ENCODE measurements at places on chromosomes 1 and 21.
A peak's percentile ranks its signal among the peaks of the same experiment; 100 is the strongest.

GRCh38 chr1:153987621-153988020, 1.5 kb upstream of the RAB13 start:
- DNase-seq = no peak

DNA sequence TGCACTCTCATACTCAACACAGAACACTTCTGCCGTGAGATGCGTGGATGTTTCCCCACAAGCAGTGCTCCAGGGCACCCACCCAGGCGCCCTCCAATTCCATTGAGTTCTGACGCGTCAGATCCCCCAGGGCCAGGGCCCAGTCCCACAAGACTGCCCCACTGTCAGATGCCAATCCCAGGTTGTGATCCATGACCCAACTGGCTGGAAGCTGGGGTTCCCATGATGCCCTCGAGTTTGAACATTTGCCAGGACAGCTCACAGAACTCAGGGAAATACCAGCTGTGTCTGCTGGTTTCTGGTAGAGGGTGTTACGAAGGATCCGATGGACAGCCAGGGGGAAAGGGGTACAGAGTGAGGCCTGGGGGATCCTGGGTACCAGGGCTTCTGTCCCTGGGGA, 58.4 kb downstream of the AGPAT3 start:
- DNase-seq = no peak

DNA sequence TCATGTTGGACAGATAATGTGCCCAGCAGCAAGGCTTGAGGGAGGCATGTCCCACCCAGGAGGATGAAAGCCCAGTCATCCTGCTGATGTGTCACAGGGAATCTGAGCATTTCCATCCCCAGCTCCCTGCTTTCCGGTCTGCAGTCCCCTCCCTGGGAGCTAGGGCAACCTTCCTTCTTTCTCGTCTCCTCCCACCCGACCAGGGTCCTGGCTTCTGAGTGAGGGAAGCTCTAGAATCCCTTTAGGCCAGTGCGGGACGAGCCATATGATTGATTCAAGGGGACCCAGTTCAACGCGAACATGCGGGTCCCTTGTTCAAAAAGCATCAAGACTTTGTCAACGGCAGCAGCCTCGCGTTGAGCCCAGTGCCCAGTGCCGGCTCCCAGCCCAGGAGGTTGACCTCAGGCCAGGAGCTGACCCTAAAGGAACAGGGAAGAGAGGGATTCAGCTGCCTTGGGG, 96.7 kb upstream of the TMPRSS2 start:
- DNase-seq = no peak

DNA sequence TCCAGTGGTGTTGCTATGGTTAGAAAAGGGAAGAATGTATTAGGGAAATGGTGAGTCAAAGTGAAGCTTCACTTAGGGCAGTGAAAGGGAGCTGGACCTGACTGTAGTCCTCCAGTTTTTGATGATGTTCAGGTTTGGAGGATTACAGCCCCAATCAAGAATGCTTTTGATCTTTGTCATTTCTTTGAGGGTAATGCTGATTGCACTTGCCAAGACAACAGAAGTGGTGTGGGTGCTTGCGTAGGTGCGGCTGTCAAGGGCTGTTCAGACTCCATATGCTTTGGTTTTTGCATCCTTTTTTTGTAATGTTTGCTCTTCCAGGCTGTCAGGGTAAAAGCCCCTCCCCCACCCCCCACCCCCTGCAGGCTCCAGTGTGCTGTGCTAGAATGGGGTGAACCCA, 38.9 kb downstream of the HHAT start:
- no peak for DNase-seq

GRCh38 chr1:237769916-237770315, 120.8 kb downstream of the ZP4 start:
- DNase-seq = no peak

DNA sequence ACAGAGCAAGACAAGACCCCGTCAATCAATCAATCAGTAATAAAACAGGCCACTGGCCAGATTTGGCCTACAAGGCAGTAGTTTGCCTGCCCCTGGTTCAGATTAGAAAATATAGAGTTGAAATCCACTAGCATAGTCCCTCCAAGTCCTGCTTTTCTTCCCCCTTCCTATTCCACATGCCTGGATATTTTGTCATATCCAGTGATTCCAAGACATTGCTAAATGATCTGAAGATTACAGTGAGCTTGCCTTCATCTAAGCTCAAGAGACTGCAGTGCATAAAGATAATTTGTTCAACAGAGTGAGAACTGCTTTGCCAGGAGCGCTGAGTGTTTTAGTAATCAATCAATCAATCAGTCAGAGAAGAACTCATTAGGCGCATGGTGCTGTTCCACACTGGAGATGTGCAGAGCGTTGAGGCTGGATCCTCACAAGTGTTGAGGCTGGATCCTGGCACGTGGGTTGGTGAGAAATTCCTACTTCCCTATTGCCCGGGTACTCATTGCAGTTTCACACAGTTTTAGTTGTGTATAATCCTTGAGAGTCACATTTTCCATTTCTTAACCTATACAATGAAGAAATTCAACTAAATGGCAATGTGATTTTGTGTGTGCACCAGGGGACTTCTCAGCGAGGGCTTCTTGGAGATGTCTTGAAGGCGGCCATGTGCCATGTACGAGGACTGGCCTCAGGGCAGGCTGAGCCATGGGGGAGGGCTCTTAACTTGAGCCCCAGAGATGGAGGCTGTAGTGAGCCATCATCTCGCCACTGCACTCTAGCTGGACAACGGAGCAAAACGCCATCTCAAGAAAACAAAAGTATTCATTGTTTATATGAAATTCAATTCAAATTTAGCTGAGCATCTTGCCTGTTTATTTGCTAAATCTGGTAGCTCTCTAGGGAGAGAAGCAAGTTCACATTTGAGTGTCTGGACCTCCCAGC, 76.3 kb downstream of the TOMM20 start:
- no peak for DNase-seq

DNA sequence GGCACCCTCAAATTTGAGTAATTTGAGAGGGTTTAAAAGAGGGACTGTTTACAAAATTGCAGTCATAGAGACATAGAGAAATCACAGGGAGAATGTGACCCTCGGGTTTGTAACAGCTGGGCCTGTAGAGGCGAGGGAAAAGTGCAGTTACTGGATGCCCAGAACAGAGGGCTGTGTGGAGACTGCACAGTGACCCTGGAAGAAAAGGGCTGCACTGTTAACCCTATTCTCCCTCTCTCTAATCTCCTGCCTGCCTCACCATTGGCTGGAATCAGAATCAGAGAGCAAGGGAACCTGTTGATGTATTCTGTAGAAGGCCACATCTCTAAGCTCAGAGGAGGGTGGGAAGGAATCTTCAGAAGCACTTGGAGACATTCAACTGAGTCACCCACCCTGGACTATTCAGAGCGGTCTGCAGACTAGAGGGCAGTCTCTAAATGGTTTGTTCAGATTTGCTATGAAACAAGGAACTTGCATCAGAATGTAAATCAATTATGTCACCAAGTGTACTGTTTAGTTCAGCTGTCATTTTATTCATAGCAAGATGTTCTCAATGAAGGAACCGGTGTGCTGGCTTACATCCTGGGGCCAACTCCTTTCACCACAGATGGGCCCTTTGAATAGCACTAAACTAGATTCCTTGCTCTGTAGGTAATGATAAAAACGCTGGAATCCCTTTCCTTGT, 132.2 kb upstream of the HOOK1 start:
- no peak for DNase-seq

DNA sequence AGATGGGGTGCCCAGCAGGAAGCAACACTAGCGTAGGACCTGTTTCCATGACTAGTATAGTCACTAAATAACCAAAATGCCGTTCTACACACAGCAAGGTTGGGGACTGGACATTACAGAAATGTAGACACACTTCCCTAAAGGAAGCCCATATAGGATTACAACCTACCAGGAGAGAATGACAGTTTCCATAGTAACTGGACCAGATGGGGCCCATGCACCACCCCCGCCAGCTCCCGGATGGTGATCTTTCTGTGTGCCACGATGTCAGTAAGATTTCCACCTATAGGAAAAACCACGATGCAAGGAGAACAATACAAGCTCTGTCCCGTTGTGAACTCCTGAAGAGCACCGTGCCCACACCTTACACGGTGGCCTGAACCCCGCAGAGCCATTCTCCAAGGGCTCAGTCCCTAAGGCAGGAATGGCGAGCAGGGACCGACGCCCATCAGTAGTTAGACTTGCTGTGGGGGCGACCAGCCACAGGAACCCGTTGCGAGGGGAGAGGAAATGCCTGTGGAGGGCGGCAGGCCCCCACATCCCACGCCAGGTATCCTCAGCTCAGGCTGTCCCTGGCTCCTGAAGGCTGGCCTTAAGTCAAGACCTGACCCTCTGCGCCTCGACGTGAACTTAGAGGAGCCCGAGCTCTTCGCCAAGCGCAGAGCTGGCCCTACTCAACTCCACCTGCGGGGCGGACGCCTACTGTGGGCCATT, 13.6 kb upstream of the CEP85 start:
- no peak for DNase-seq

GRCh38 chr1:10888291-10888690, 91.8 kb upstream of the CASZ1 start:
- no peak for DNase-seq

GRCh38 chr1:198497326-198498102, 43.0 kb downstream of the ATP6V1G3 start:
- DNase-seq = no peak

- no peak for DNase-seq
Measured at GRCh38 chr21:29316029-29316742, 17.5 kb downstream of the BACH1 start.

DNA sequence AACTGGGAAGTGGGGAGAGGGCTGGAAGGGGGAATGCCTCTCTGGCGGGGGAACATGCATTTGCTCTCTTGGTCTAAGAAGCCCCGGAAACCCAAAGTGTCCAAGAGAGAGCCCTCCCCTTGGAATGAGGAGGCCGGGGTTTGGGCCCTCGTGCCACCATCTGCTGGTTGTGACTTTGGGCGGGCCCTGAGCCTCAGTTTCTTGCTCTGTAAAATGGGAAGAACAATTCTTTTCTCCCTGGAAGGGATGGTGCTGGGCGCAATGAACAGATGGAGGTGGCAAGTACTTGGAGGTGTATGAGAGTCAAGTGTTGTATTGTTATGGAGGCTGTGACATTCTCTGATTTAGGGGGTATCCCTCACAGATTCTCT, 69.9 kb upstream of the TARDBP start:
- DNase-seq = no peak

GRCh38 chr1:43453442-43454269, at the start of gene HYI:
HYI (minus strand) TSS chr1:43453931; CDS start chr1:43453793, 138 bp downstream.
- DNase-seq = peak; percentile 37

GRCh38 chr1:30291526-30291925, 431.9 kb downstream of the MATN1 start:
- DNase-seq = no peak

DNA sequence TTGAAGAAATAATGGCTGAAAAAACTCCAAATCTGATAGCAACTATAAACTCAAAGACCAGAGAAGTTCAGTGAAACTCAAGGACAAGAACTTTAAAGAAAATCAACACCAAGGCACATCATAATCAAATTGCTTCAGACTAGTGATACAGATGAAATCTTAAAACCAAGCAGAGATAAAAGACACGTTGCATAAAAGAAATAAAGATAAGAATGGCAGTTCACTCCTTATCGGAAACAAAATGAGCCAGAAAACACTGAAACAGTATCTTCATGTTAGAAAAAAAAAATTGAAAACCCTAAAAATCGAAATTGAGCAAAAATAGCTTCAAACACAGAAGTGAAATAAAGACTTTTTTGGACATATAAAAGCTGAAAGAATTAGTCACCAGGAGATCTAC, 4.6 kb upstream of the RAB4A start:
- no peak for DNase-seq

DNA sequence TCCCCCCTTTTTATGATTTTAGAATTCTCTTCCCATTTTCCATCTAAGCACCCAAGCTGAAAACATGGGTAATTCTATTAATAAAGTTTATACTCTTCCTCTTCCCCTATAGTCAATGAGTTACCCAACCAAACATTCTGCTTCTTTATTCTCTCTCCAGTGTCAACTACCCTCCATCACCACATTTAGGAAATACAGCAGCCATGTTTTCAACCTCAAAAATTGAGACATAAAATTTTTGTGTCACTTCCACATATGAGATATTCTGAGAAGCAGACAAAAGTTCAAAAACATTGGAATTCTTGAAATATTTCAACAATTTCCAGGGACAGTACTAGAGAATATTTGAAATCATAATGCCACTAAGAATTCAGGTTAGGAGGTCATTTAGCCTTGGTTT, 64.8 kb upstream of the ATP1A1 start:
- no peak for DNase-seq

GRCh38 chr1:84859866-84860265, 33.1 kb downstream of the LPAR3 start:
- no peak for DNase-seq

DNA sequence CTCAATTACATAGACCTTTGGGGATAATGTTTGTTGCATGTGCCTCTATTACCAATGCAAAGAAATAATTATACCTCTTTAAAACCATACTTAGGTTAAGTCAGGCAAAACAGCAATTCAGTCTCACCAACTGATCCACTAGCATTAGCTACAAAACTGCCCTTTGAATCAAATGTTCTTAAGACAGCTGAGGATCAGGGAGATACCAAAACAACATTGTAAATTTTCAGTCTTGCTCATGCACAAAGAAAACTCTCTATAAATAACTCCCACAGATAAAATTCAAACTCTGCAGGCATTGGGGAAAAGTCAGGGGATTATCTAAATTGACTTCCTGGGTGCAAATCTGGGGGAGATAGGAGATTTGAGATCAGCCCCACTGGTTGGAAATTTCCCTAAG, 100.9 kb upstream of the DPT start:
- DNase-seq = no peak

DNA sequence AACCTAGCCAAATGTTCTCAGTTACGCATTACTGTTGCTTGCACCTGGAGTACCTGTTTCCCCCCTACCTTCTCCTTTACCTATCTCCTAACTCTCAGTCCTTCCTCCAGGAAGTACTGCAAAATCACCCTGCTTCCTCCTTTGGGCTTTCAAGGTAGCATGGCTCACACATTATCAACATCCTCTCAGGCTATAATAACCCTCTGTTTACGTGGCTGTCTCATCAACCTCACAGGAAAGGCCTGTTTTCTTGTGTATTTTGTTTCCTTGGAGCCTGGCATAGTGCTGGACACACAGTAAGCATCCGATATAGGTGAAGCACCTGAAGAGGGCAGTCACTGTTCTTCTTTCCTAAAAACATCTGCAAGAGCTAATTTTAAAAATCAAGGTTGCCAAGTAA, 32.7 kb upstream of the ANGPTL7 start:
- no peak for DNase-seq

GRCh38 chr1:15007368-15007767, 146.2 kb upstream of the TMEM51 start:
- DNase-seq = no peak

- no peak for DNase-seq
Measured at GRCh38 chr1:14994841-14995437, 158.6 kb upstream of the TMEM51 start.

GRCh38 chr1:158145173-158145719, 35.4 kb upstream of the CD1D start:
- DNase-seq = no peak

DNA sequence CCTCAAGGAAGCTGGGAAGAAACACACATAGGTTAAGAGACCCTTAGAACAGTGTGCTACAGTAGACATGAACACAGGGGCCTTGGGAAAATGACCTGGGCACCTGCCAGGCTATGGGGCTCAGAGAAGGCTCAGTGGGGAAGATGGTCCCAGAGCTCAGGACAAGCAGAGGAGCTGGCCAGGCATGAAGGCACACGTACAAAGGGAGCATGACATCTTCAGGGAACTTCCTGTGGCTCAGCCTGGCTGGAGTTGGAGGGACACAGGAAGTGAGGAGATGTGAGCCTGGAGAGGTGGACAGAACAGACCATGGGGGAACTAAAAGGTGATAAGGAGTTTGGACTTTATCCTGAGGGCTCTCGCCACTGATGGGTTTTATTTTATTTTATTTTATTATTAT, 3.8 kb upstream of the SLC50A1 start:
- no peak for DNase-seq

Measured in GM18507 (cell line).